Stimulated activated CD4-positive, alpha-beta T cell treated with anti-CD3 and anti-CD28 coated beads, TNF-alpha, amount 100 ng/mL, for 1 hour (primary cell): ENCODE measurements at places on chromosomes 2 and 18.

DNA sequence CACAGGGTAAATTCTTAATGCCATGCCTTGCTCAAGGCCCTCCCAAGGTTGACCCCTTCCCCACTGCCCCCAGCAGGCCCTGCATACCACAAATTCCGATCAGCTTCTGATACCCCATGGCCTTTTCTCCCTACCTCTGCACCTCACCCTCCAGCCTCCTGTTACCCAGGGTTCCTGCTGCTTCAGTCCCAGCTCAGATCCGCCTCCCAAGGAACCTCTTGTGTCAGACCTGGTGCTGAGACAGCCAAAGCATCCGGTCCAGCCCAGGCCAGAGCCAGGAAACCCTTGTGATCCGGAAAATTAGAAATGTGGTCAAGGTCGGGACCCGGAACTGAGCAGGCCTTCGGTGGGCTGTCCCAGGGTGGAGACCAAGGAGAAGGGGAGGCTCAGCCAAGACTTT, 231.3 kb downstream of the BCL2 start:
- DNase-seq = no peak

DNA sequence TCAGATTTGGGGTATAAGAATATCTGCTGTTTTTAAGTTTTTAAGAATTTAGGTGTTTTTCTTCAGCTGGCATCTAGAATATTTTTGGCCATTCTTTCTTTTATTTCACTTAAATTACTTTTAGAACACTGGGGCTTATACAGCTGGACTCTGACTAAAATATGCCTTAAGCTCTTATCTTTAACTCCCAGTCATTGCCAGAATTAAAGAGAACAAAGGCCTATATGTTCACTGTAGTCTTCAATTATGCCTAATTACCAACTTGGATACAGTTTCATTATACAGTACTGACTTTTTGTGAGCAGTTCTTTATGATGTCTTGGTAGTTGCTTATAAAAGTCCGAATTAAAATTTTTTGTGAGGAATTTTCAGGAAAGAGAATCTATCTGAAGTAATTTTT, 192.8 kb downstream of the ZNF407 start:
- DNase-seq = no peak

DNA sequence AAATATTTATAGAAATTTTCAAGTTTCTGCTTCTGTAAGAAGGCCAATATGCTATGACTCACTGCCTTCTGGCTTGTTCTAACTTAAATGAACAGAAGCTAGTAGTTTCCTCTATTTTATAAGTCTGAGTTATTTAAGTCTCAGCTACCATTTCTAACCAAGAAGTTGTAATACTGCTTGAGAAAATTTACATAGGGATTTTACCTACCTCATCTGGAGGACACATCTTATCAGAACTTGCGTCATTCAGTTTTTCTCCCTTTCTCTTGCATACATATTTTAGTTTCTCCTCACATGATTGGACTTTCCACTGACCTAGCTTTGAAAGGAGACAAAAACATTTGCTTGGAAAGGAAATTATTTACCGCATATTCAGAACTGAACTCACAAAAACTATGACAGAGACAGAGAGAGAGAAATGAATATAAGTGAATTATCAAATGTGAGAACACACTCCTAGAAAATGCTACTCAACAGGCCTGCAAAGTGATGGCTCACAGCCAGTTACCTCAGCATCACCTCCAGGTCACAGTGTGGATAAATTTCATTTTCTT, 81.1 kb upstream of the CD302 start:
- no peak for DNase-seq

DNA sequence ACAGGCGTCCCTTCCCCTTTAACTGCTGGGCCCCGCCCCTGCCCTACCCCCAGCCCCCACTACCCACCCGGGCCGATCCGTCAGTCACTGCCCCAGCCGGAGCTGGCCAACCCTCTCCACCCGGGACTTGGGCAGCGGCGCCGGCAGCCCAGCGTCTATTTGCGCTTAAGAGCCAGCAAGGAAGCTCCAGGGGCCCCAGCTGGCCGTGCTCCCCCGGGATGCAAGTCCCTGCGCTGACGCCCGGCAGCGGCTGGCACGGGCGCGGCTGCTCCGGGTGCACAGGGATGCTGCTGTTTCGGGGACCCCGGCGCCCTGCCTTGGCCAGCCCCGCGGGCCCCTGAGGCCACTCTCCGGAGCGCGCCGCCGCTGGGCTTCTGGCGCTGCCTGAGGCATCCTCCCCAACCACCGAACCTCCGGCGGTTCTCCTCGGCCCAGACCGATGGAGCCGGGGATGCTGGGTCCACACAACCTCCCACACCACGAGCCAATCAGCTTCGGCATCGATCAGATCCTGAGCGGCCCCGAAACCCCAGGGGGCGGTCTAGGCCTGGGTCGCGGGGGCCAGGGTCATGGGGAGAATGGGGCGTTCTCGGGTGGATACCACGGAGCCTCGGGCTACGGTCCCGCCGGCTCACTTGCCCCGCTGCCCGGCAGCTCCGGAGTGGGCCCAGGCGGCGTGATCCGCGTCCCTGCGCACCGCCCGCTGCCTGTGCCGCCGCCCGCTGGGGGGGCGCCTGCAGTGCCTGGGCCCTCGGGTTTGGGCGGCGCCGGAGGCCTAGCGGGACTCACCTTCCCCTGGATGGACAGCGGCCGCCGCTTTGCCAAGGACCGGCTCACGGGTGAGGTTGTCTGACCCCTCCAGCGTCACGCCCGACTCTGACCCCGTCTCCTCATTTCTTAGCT, at the start of gene TLX2:
TSS of gene TLX2 (plus strand) at position 83 of the 903 bp plus-strand sequence. CDS start at position 440, 357 bp downstream.
- no peak for DNase-seq

DNA sequence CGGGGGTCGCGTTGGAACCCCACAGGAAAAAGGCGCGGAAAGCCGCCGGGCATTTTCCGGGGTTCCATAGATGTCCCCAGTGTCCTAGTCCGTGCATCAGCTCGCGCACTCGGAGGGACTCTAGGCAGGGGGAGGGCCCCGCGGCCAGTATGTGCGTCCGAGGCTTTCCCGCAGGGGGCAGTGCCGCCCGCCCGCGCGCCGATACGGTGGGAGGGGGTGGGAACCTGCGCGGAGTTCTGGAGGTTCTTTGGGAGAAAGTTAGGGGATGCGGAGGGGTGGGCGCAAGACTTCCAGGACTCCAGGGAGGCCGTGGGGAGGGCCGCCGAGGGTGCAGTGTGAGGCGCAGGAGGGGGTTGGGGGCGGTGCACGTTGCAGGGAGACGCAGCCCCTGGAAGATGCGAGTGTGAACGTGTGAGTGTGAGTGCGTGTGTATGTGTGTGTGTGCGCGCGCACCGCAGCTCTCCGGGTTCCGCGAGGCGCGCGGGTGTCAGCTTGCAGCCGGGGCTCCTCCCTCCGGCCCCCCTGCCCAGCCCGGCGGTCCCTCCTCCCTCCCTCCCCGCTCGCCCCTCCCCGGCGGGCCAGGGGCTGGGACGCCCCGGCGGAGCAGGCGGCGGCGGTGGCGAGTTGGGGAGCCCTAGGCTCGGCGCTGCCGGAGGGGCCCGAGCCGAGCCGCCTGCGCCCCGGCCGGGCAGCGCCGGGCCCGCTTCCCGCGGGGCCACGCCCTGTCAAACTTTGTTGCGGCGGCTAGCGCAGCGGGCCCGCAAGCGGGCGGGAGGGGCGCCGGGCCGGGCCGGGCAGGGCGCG, at the start of gene TCF7L1:
TSS of gene TCF7L1 (plus strand) at position 559 of the 804 bp plus-strand sequence. CDS start 293 bp downstream, outside the sequence.
- no peak for DNase-seq

- no peak for DNase-seq
Measured at GRCh38 chr2:156333951-156334495, 1.5 kb upstream of the NR4A2 start.

- no peak for DNase-seq
Measured at GRCh38 chr2:216549926-216550690, 51.5 kb downstream of the RPL37A start.

- DNase-seq = no peak
Measured at GRCh38 chr2:111005821-111006220, 114.9 kb upstream of the BCL2L11 start.

GRCh38 chr2:220946552-220946951, 625.6 kb downstream of the EPHA4 start:
- no peak for DNase-seq

DNA sequence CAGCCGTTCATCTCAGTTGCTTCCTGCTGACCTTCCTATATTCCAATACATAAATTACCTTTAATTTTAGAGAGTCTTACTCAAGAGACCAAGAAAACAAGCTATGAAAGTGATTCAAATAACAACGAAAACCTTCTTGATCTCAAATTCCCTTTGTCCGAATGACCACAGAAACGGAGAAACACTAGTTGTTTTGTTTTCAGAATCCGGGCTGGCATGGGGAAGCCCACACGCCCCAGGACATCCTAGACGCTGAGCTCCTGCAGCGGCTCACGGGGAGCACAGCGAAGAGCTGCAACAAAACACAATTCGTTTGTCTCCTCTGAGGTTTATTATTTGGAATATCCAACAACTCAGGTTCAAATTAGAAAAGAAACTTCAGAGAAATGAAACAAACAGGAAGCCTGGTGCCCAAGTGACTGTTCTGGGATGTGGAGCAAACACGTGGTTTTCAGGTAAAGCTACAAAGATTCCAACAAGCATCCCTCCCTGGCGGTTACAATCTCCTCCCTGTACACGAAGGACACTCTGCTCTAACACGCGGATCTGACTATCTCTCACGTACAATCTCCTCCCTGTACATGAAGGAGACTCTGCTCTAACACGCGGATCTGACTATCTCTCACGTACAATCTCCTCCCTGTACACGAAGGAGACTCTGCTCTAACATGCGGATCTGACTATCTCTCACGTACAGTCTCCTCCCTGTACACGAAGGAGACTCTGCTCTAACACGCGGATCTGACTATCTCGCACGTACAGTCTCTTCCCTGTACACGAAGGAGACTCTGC, 237.5 kb downstream of the TWIST2 start:
- no peak for DNase-seq

DNA sequence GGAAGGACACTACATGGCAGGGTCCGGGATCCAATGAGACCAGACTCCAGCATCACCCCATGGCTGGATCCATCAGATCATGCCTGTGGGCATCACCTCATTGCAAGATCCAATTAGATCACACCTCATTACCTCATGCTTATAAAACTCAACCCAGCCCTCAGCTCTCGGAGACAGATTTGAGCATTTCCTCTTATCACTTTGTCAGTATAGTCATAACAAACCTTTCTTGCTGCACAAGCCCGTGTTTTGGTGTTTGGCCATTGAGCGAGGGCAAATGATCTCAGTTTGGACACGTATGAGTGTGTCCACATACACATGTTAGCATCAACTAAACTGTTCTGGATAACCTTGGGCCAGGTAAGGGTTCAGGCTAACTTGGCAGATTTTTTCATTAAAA, 58.8 kb downstream of the CCDC195 start:
- no peak for DNase-seq

DNA sequence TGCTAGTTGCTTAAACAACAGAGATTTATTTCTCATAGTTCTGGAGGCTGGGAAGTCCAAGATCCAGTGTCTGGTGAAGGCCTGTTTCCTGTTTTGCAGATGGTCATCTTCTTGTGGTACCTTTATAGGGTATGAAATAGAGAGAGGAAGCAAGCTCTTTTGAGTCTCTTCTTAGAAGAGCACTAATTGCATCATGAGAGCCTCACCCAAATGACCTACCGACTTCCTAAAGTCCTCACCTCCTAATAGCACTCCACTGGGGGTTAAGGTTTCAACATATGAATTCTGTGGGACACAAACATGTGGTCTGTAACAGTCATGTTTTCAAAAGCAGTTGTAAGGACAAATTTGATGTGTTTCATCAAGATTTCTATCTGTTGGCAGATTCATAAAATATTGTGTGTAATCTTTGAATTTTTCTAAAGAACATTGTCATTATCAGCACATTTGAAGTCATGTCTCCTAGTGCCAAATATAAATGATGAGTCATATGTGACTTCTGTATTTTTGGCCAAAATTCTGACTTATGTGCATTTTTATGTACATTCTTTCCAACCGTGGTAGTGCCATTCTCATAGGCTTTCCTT, 45.3 kb downstream of the CD28 start:
- DNase-seq = no peak
